ENCODE measurements at places on chromosomes 11 and 22.

GRCh38 chr11:47980907-47981621 lies 705 bp downstream of the PTPRJ start:
- DNase-seq = peak; percentile 57

- DNase-seq = no peak
Measured at GRCh38 chr11:69361048-69361447, 67.1 kb downstream of the MYEOV start.

GRCh38 chr11:121071846-121072450 lies 29.1 kb upstream of the TECTA start:
- DNase-seq = no peak

DNA sequence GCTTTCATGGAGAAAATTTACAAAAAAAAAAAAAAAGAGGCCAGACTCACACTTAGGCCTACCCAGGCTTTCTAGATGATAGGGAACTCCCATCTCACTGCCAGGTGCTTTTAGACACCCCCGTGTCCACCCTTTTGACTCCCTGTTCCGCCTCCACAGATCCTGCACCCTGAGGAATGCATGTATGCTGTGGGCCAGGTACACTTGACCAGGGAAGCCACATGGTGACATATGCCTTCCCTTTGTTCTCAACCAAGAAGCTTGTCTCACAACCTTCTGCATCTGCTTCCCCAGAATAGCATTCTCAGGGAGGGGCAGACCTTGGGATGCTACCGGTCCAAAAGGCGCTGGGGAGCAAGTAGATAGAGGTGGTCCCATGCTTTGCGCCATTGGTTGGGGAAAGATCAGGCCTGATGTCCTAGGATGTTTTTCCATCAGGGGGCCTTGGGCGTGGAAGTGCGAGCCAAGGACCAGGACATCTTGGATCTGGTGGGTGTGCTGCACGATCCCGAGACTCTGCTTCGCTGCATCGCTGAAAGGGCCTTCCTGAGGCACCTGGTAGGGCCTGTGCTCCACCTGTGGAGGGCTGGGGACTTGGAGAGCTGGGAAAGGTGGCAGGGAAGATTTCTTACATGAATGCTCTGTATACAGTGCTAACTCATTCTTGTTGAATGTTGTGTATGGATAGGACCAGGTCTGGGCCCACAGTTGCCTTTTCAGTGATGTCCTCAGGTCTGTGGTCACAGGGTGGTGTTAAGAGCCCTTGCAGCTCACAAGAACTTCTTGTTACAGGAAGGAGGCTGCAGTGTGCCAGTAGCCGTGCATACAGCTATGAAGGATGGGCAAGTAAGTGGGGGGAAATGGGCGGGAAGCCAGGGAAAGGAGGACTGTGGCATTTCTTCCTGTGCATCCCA lies 7.5 kb downstream of the HMBS start:
- DNase-seq = no peak

- DNase-seq = no peak
Measured at GRCh38 chr22:43365715-43366440, 22.7 kb upstream of the SCUBE1 start.

GRCh38 chr11:10407749-10408685 lies 47.0 kb upstream of the AMPD3 start:
- DNase-seq = no peak

DNA sequence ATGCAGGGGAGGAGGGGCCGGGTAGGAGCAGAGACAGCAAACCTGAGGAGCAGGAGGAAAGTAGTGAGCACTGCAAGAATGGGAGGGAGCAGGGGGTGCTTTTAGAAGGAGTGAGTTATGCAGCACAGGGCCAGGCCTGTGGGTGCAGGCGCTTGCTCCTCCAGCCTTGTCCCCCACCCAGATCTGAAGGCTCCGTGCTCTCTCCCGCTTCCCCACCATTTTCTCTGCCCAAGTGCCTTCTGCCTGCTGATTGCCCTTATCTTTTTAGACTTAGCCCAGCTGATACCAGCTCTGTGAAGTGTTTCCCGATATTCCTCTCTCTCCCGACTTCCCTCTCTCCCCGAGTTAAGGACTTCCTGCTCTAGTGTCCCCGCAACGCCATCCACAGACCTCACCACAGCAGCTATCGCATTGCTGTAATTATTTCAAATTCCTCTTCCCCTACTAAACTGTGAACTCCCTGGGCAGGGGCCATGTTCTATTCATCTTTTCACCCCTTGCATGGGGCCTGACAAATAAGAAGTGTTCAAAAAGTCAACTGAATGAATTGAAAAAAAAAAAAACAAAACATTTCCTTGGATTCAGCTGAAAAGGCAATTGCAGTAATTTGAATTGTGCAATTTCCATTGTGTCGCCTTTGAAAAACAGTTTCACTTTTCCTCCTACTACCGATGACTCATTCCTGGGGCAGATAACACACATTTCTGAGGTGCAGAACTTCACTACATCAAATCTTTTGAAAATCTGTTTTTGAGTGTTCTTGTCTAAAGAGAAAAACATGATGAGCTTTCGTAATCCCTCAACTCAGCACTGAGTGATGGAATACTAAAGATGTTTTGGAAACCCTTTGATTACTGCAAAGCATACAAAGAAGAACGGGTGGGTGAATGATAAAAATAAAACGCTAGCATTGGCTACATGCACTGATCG lies 69.7 kb upstream of the BMAL1 start:
- peak; percentile 27 for DNase-seq

GRCh38 chr11:11157185-11157584 lies 195.9 kb downstream of the CSNK2A3 start:
- DNase-seq = peak; percentile 60

- DNase-seq = no peak
Measured at GRCh38 chr11:122199661-122200060, 83.6 kb upstream of the BLID start.

- DNase-seq = no peak
Measured at GRCh38 chr11:109196016-109196415, 226.0 kb upstream of the C11orf87 start.

DNA sequence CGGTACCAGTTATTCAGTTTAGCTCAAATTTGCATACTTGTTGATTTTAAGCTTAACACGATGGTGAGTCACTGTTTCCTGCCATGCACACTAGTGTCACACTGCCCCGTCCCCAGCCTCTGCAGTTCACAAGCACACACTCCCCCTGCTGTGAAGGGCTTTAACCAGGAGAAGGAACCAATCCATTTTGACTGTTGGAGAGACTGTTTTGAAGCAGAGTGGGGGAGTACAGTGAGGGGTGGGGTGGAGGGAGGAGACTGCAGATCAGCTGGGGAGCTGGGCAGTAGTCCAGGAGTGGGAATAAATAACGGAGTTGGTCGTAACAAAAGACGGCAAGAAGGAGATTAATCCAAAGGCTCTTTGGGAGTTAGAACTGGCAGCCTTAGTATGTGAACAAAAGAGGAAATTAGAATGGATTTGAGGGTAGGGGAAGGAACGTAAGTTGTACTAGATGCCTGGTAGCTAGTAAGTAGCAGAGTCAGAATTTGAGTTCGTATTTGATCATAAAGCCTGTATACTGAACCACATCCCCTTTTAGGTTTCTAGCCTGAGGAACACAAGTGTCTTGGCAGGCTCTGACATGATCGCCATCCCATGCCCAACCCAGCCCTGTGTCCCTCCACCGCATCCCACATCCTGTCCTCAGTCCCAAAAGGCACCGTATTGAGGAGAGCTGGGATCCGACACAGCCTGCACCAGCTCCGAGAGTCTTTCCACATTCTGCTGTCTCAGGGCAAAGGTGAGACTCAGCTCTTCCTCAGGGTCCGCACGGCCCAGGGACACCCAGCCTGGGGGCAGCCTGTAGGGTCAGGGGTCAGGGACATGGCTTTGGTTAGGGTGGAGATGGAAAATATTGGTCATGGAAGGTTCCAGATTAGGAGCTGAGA lies 862 bp downstream of the TPP1 start:
- no peak for DNase-seq

- DNase-seq = no peak
Measured at GRCh38 chr11:60939855-60940254, 12.1 kb downstream of the SLC15A3 start.

DNA sequence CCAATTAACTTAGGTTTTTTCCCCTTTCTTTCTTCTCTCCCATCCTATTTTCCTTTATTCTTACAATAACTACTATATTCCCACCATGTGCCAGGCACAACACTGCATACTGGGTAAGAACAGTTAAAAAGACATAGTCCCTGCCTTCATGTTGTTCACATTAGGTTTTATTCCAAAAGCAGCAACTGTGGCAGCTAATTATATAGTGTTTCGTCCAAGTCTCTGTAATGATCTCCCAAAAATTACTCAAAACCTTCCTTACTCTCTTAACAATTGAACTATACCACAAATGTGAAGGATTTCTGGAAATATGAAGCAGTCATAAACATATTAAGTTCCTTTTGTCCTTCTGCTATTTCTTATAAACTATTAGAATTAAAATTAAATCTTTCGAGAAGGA lies 184.1 kb upstream of the C11orf58 start:
- no peak for DNase-seq

- no peak for DNase-seq
Measured at GRCh38 chr11:117090111-117090706, 8.0 kb downstream of the SIK3 start.

- DNase-seq = no peak
Measured at GRCh38 chr11:31445621-31446020, 63.8 kb downstream of the IMMP1L start.

GRCh38 chr11:47507563-47508239 lies 45.2 kb downstream of the CELF1 start:
- no peak for DNase-seq

DNA sequence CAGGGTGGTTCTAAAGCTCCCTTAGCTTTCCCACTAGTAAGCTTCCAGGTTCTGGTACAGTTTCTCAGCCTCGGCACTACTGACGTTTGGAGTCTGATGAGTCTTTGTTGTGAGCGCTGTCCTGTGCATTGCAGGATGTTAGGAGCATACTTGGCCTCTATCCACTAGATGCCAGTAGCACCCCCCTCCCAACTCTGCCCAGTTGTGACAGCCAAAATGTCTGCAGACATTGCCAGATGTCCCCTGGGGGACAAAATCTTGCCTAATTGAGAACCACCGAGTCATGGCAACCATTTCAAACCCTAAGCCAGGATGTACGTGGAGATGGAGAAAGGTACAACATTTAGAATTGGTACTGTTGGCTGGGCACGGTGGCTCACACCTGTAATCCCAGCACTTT lies 68.7 kb downstream of the PTPRJ start:
- DNase-seq = no peak

- DNase-seq = peak; percentile 82
Measured at GRCh38 chr11:64341851-64342791, 2.1 kb downstream of the CCDC88B start.

DNA sequence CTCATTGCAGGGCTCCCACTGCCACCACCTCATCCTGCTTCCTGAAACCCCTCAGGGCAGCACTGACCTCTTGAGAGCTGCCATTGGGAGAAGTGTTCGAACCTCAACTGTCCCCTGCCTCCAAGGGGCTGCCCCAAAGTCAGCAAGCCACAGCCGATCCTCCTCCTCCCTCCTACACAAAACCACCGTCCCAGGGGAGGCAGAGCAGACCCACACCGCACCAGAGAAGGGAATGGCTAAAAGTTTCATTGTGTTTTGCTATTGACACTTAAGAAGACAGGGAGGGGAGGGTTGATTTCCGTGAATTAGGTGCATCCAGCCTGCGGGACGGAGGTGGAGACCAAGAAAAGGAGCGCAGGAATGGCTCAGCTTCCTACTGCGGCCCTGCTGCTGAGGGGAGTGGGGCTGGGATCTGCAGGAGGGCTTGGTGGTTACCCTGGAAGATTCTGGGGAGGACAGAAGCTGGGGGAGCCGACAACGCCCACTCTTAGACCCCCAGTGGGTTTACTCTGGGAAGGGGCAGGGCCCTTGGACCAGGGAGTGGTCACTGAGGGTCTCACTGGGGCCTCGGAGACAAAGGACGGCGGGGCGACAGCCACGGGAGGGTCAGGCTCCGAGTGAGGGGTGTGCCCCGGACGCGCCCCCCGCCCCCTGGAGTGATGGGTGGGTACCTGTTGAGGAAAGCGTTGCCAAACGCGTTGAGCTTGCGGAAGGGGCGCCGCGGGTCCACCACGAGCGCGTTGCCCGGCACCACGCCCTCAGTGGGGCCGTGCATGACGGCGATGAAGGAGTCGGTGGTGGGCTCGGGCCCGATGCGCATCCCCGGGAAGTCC lies 815 bp downstream of the EHD1 start:
- DNase-seq = peak; percentile 51

DNA sequence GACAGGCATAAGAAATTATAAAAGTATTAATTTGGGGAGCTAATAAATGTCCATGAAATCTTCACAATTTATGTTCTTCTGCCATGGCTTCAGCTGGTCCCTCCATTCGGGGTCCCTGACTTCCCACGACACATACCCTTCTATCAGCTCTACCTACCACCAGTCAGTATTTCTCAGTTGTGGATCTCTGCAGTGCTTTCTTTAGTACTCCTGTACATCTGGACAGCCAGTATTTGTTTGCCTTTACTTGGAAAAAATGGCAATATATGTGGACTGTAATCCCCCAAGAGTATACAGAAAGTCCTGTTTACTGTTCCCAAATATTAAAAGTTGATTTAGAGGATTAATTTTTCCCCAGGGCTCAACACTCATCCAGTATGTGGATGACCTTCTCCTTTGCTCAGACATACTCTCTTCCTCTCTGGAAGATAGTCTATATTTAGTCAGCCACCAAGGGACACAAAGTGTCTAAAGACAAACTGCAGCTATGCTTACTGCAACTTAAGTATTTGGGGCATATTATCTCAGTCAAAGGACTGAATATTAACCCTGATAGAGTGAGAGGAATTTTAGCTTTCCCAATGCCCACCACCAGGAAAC lies 7.3 kb upstream of the FDX1 start:
- no peak for DNase-seq

DNA sequence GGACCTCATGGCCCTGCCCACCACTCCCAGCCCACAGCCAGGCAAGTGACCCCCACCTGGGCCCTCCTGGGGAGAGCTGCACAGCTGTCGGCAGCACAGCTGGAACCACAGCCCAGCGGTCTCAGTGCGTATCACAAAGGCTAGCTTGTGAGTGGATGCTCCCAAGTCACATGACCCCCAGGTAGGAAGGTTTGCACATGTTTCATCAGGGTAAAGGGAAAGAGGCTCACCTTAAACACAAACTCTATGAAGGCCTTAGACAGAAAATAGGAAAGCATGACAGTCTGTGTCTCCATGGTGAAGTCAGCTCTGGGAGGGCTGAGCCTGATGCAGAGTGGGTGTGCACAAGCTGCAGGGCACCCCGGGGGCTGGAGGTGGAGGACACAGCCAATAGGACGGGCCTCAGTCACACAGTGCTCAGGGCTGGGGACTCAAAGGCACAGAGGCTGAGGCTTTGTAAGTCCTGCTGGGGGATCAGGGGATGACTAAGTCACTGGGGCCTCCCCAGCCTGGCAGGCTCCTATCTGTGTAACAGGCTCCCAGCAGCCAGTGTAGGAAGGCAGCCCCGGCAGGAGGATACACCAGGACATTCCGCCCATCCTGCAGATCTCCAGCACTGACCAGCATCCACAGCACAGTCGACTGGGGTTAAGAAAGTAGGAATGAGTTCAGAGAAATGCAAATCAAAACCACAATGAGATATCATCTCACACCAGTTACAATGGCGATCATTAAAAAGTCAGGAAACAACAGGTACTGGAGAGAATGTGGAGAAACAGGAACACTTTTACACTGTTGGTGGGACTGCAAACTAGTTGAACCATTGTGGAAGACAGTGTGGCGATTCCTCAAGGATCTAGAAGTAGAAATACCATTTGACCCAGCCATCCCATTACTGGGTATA lies 22.0 kb downstream of the CELSR1 start:
- DNase-seq = no peak

Measured in NCI-H146 (cell line).